ENCODE measurements at places on chromosomes 2 and 18.

- DNase-seq, result no peak
These were observed 35.2 kb downstream of the PTMA start for GRCh38 chr2:231743376-231744116.

- DNase-seq, result no peak
These were observed 93.6 kb downstream of the DNER start for GRCh38 chr2:229620759-229621158.

DNA sequence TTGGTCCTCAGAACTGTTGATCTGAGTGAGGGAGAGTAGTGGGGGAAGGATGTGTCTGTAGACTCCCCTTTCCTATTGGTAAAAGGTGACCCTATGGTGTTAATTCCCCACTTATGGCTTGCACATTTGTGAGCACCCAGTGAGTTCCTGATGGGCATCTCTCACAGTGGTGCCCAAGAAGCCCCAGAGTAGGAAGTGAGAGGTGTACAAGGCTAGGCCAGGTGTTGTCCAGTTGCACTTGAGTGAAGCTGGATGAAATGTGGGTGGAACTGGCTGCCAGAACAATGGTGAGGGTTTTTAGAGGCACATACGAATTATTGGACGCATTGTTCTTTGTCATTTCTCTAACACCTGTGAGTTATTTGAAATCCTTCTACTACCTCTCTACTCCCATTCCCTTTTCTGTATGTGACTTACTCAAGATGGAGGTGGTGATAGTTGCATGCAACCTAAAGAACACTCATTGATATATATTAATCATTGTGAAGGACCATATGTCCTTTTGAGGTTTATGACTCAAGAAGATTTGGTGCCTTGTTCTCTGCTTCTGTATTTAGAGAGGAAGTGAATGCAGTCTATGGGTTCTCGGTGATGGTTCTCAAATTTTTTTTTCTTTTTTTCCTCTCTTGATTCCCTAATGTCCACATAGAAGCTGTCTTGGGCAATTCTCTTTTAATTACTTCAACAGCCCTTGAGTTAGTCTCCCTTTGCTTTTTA, 162.7 kb downstream of the FSHR start:
- DNase-seq, result no peak

DNA sequence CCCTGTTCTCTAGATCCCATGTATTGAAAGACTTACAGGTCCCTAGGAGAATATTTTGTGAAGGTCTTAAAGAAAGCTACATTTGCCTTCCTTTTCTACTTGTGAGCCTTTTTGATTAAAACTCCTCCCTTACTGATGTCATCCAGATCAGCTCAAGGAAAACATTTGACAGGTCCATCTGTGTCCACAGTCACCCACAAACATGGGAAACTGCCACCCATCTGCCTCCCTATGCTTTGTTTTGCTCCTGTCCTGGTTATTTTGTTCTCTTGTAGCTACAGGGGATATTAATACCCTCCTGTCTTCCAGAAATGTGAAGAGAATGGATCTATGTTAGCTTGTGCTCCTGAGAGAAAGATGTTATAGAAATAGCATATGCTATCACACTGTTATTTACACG, 203.6 kb upstream of the GALNT5 start:
- DNase-seq, result no peak

- DNase-seq, result no peak
These were observed 366.4 kb downstream of the XIRP2 start for GRCh38 chr2:167254721-167255120.

GRCh38 chr2:81835321-81836000, 1530.9 kb upstream of the LRRTM1 start:
- no peak for DNase-seq

DNA sequence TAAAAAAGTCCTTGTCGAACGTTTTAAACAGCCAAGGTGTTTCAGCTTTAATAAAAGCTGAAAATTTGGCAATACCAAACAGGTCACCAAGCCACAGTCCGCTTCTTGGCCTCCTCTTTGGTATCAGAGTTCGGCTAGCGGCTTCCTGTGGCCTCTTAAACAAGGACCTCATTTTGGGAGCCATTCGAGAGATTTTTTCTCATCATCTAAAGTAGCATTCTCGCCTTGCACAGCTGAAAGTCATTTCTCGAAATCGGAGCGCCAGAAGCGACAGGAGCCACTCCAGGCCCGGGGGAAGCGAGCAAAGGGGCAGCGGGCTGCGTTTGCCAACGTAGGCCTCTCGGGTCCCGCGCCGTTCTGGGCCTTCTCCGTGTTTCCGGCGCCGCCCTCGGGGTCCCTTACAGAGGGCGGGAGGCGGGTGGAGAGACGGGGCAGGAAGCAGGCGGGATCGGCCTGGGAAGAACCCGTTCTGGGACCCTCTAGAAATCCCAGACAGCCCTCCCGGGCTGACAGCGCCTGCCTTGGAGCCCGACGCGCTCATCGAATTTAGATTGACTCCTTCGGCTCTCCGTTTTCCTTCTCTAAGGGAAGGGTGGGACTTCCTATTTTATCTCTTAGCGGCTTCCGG, 522 bp upstream of the ZNF407 start:
- peak; percentile 62 for DNase-seq

GRCh38 chr18:77572537-77572936, 322.9 kb downstream of the GALR1 start:
- no peak for DNase-seq

GRCh38 chr2:81084101-81084500, 779.5 kb upstream of the LRRTM1 start:
- DNase-seq, result no peak

- no peak for DNase-seq
These were observed 328.8 kb upstream of the UBE2E3 start for GRCh38 chr2:180651596-180651995.

DNA sequence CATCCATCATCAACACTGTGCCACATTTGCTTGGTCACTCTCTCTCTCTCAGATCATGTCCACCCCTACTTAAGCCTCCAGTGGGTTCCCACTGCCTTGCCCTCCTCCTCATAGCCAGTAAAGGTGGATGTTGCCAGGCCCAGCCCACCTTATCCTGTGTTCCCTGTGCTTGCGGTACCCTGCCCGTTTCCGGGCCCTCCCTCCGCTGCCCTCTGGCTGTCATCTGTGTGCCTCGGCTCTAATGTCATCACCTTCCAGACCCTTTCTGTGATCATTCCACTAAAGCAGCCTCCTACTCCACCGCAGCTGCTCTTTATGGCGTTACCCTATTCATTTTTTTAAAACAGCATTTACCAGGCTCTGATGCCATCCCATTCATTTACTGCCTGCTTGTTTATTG, 305.7 kb upstream of the SKOR2 start:
- no peak for DNase-seq

GRCh38 chr2:205765151-205765550, 82.8 kb downstream of the NRP2 start:
- DNase-seq, result no peak

DNA sequence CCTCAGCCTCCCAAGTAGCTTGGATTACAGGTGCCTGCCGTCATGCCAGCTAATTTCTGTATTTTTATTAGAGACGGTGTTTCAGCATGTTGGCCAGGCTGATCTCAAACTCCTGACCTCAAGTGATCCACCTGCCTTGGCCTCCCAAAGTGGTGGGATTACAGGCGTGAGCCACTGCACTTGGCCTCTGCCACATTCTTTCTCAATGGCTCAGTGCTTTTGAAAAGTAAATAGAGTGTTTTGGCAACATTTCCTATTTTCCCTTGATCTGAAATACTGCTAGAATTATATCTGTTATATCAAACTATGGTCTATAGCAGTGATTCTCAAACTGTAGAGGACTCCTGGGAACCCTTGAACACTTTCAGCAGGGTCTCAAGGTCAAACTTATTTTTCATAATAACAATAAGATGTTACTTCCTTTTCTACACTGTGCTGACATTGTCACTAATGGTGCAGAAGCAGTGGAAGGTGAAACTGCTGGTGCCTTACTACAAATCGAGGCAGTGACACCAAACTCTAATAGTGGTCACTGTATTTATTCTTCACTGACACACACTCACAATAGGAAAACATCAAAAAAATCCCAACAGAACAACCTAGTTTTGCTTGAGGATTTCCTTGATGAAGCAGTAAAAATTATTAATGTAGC, 10.6 kb downstream of the DAW1 start:
- DNase-seq, result no peak

DNA sequence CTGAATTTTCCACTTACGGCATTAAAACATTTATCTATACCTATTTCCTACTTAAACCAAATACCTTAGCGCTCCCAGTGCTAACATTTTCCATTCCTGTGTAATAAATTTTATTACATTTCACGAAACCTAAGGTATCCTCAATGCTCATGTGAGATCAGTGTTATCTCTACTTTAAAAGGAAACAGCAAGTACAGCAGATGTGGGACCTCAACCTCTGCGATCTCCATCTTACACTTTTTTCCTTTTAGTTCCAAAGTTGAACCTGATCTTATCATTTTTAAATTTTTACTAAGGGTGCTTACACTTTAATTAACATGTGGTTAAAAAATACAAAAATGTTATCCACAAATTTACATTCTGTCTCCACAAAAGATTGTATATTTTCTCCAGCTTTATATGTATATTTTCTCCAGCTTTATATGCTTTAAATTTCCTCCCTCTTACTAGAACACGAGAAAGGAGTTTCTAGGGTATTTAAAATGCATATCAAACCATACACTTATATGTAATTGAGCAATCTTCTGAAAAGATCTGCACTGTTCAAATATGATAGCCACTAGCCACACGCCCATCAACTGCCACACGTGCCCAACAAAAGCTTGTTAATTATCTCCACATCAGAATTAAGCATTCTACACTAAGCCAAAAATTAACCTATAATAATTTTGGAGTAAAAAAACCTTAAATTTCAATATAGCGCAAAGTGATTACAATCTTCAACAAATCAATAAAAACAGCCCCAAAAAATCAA, 38.1 kb downstream of the MBOAT2 start:
- no peak for DNase-seq

- peak; percentile 29 for DNase-seq
These were observed at the start of gene SH3RF3 for GRCh38 chr2:109128616-109129355. Gene SH3RF3, plus strand, starts transcription at chr2:109129205.

DNA sequence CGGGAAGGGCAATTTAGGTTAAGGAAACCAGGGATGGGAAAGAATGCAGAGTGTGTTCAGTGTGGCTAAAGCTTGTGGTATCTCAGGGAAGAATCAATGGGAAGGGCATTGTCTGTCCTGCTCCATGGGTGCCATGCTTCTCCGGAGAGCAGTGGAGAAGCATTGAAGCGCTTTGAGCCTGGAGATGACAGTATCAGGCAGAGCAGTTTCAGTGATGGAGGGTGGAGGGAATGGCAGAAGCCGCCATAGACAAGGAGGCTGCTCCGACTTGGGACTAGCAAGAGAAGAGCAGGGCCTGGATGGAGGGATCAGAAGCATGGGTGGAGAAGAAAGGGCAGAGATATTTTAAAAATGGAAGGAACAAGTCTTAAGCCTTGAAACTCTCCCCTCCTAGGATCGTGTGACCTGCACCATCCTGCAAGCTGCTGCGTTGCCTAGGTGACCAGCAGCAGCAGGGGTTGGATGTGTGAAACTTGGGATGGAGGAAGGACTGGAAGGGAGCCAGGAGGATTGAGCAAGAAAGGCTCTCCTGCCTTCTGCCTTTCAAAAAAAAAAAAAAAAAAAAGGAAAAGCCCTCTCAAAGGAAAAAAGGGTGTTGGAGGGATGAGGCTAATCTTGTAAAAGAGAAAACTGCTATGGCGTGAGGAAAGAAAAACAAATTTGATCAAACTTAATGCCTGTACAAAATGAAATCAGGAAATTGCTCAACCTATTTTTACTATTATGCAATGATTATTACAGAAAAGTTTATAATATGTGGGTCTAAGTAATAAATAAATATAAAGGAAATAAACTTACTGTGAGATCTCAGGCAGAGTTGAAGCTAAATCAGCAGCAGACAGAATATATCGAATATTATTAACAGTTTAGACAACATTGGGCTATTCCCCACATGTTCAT, 493.8 kb upstream of the NRP2 start:
- DNase-seq, result peak; percentile 68

- no peak for DNase-seq
These were observed 138.0 kb upstream of the GPC1 start for GRCh38 chr2:240297256-240298116.

GRCh38 chr2:97740590-97741182, 27.3 kb downstream of the ZAP70 start:
- DNase-seq, result no peak

GRCh38 chr2:186575302-186575701, 14.6 kb upstream of the ITGAV start:
- peak; percentile 63 for DNase-seq

DNA sequence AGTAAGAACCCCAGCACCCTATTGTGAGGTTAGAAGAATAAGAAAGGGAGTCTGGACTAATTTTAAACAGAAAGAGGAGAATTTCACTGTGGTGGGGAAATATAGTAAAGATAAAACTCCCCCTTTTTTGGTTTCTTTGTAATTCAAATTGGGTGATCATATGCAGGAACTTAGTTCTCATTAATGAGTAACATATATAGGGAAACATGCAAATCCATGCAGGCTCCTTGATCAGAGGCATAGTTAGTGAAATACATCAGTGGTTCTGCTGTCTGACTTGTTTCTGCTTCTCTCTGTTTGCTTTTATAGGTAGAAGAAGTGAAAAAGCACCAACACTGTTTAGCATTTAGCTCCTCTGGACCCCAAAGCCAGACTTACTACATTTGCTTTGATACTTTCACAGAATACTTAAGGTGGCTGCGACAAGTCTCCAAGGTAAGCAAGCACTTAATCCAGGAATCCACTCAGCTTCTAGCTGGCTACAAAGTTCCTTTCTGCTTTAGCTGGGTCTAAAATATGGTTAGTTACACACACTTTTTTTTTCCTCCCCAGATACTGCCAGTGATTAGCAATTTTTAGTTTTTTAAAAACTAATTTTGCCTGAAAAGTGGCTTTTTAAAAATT, 123.2 kb downstream of the PHLPP1 start:
- DNase-seq, result no peak

DNA sequence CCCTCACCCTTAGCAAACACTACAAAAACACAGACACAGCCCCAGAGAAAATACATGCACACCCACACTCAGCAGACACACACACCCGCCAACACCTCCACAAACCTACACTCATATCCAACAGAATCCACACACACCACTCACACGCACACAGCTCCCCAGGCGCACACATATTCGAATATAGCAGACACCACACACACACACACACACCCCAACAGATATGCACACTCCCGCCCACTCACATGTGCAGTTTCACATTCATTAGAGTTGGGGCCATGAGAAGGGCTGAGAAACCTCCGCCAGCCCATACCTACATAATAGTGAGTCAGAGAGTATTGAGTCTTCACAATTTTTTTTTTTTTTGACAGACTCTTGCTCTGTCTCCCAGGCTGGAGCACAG, 29.4 kb upstream of the NOTO start:
- no peak for DNase-seq

GRCh38 chr18:50560681-50561629, 1.1 kb downstream of the MAPK4 start:
- no peak for DNase-seq

DNA sequence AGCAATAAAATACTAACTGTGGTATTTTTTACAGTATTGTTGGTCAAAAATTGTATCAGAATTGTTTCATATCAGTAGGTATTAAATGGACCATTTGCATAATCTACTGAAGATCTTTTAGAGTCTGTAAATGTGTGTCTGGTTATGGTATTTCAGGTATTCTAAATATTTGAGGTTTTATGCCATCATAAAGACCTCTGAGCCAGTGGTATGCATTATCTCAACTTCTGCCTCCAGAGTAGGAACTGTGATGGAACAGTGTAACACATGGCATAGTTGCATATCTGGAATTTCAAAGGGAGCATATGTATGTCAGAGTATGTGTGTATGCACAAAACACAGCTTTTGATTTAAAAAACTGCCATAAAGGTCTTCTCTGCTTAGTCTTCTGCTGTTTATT, 15.4 kb downstream of the GREB1L start:
- no peak for DNase-seq

GRCh38 chr18:46273861-46274260, 169.7 kb downstream of the HAUS1 start:
- DNase-seq, result no peak
